ENCODE measurements at places on chromosomes 16 and 17.

- DNase-seq, result no peak
Measured at GRCh38 chr17:4007346-4008081, 43.3 kb upstream of the ATP2A3 start.

DNA sequence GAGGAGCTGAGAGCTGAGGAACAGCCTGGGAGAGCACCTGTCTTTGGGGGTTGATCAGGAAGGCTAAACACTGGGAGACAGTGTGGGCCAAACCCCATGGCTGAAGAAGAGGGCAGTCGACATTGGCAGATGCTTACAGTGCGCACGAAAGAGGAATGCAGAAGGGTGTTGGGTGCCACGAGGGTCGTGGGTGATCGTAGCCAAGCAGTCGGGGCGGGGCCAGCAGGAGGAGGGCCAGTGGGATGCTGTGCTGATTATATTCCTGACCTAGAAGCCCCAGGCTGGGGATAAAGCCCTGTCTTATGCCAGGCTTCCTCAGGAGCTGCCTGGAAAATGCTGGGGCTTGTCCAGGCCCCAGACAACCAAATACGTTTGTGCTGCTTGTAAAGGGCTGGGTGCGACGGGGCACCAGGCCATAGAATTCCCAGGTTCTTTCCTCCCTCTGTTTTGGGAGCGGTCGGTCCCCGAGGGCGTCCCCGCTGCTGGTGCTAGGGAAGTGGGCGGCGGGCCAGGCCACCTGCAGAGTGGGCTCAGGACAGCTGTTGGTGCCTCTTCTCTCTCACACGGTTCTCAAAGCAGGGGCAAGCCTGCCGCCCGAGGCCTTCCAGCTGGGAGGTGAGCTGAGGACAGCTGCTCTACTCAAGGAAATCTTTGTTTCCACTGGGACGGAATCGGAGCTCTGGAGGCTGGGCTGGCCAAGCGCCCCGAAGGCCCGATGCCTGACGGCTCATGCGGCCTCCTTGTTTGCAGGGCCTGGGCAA, 10.0 kb downstream of the C1QTNF1 start:
- no peak for DNase-seq

DNA sequence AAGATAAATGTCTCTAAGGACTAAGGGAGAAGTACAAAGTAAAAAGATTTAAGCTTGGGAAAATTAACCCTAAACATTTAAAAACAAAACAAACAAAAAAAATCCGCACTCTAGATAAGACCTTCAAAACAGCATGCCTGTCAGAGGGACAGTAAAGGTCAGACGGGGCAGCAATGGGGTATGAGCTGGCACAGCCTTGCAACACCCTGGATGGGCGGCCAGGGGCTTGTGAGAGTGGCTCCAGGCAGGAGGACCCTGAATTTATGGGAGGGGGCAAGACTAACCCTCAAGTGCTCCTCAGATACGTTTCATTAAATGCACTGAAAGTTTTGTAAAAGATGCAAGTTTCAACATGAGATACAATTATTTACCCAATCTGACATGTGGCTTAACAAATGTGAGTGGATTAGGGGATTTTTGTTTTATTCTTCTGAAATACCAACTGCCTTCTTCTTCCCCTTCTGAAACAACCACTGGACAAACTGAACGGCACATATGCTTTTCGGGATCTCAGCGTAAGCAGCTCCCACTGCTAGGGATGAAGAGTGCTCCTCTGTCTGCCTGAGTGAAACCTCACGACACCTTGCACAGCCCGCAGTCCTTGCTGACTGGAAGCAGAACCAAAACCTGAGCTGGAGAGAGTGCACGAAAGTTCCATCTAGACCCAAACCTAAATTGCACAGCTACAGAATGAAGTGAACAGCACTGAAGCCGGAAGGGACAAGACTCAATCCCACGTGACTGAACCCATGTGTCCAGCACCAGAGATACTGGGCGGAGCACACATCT, 128.4 kb downstream of the ANKRD11 start:
- no peak for DNase-seq

DNA sequence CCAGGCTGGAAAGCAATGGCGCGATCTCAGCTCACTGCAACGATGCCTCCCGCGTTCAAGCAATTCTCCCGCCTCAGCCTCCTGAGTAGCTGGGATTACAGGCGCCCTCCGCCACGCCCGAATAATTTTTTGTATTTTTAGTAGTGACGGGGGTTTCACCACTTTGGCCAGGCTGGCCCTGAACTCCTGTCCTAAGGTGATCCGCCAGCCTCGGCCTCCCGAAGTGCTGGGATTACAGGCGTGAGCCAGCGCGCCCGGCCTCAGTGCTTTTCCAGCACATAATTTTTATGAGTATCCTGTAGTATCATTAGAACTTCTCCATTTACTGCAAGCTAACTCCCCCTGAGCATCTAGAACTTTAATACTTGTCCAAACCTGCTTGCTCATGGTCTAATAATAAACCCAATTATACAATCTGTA, 1.8 kb downstream of the UBE2G1 start:
- no peak for DNase-seq

- DNase-seq, result no peak
Measured at GRCh38 chr17:81223762-81224130, 981 bp upstream of the CEP131 start.

DNA sequence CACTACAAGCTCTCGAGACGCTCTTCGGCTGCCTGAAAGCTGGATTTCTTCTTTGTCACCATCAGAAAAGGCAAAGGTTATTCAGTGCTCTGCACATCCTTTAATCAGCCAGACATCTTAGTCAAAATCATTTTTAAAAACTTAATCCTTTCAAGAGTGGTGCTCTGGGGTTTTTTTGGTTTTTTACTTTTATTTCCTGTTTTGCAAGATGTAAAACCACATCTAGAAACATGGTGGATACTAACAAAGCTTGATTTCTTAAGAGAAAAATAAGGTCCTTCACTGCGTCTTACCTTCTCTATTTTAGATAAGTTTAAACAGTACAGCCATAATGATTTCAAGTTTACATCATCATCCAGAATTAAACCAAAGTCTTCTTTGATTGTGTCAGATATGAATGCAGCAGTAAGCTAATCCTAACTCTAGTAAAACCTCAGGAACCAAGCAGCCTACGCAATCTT, 6.3 kb downstream of the ANKRD11 start:
- no peak for DNase-seq

DNA sequence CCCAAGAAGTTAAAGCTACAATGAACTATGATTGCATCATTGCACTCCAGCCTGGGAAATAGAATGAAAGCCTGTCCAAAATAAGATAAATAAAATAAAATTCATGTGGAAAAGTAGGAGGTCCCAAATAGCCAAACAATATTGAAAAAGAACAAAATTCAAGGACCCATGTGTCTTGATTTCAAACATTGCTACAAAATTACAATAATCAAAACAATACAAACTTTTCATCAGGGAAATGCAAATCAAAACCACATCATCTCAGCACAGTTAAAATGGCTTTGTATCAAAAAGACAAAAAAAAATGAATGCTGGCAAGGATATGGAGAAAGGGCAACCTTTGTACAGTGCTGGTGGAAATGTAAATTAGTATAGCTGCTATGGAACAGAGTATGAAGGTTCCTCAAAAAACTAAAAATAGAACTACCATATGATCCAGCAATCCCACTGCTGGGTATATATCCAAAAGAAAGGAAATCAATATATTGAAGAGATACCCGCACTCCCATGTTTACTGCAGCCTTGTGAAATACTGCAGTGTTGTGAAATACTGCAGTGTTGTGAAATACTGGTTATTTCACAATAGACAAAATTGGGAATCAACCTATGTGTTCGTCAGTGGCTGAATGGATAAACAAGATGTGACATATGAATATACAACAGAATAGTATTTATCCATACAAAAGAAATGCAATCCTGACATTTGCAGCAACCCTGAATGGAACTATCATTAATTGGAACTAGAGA, 24.5 kb upstream of the ZNF287 start:
- DNase-seq, result no peak

DNA sequence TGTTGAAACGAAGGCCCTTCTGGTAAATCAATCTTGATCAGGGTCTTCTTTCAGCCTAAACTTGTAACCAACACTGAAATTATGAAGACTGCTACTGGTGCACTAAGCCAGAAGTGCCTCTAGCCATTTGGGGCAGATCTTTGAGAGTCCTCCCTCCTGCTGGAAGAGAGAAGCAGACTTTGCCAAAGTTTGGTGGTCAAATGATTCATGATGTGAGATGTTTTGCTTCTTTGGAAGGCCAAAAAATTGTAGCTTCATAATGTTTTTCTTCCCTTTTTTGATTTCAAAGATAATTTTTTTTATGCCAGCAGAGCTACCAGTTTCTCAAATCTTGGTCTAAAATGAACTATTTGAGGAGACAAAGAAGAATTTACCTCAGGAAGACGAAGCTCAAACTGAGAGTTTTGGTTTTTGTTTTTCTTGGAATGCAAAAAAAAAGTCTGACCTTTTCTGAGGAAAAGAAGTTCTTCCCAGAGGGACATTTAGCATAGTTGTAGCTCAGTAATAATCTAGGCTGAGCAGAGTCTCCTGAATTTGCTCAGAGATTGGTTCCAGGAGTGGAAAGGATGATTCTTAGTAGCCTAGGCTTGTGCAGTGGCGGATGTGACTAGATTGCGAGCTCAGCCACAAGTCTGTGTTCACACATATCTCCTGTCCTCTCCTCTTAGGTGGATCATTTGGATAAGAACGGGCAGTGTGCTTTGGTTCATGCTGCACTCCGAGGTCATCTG, 50.9 kb downstream of the CYB561 start:
- DNase-seq, result no peak

DNA sequence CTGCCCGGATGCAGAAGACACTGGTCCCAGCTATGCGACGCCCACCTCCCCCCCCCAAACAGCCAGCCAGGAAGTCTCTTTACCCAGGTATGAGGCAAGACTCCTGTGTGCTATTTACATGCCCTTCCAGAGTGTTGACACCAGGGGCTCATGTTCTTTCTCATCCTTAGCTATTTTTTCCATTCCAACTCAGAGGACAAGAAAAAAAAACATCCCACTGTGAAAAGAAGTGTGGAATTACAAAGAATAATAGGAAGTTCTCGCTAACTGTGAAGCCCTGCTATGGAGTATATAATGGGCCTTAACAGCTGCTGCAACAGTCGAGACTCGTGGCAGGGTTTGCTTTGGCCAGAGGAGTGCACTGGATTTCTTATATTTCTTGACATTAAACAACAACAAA, 584.9 kb downstream of the CDH13 start:
- no peak for DNase-seq

DNA sequence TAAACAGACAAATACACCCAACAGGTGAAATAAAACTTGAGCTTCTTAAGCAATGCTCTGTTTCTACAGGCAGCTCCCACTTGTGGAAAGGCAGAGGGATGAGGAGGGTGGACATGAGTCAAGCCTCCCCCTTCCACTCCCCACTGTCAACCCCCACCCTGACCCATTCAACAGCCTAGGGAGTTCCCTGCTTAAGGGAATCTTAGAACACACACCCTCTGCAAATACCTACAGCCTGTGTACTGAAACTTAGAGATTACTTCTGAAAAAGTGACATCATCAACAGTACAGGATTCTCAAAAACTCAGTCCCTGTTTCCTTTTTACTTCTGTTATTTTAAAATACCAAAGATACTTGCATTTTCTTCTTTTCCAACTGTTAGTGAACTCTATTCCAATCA, 345.4 kb downstream of the SOX9 start:
- no peak for DNase-seq
